ENCODE measurements at places on chromosomes 5 and 9.

DNA sequence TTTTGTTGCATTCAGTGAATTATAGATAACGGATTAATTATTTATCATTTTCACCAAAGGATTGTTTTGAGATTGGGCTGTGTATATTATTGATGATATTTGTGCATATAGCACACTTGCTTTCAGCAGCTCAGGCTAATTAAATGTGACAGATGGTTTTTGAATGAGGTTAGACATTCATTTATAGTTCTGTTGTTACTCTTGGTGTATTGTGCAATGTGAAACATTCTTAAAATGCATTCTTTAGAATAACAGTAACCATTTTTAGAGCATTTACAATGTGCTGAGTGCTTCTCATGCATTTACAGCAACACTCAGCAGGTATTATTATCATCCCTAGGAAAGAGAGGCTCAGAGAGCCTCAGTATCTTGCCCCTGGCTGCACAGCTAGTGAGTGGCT is 23.8 kb downstream of the NANS start:
- no peak for DNase-seq

- DNase-seq: no peak
These were observed 406.1 kb upstream of the GRAMD2B start for GRCh38 chr5:126017096-126017495.

- no peak for DNase-seq
These were observed 988.7 kb upstream of the ARRDC3 start for GRCh38 chr5:92371889-92372235.

DNA sequence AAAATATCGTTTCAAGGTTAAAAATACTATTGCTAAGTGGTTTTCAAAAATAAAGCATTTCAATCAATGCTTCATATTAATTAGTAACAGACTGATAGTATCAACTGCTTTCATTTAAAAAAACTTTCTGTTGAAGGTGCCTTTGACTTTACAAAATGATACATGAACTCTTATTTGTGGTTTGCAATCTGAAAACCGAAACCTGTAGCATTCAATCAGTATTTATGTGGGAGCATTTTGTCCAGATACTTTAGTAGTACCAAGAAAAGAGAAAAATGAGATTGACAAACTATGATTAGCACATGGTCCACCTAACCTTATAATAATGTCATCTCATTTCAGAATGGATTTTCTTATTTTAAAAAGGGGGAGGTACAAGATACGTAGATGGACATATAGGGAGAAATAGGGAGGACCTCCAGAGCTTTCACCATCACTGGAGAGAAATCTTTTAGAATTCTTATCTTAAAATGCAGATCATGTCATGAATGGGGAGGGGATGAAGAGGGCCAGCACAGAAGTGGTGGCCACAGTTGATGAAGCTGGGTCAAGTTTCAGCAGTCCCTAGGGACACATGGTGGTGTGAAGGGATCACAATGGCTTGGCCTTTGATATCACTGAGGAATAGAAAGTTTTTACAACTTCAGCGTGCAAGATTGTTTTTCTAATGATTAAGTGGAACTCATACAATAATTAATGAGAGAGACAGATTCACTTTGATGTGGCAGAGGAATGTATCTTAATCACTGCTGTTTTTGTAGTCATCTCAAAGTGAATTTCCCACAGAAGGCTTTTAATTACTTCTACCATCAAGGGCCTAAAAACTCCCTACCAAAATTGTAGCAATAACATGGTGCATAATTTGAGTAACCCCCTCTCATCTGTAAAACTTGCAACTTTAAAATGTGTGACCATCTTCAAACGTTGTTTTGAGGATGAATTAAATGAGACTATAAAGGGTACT is 322.3 kb upstream of the EDIL3 start:
- no peak for DNase-seq

GRCh38 chr9:18768951-18769622 is 263.9 kb downstream of the SAXO1 start:
- no peak for DNase-seq

- no peak for DNase-seq
These were observed 69.3 kb downstream of the HSD17B3 start for GRCh38 chr9:96232539-96233241.

DNA sequence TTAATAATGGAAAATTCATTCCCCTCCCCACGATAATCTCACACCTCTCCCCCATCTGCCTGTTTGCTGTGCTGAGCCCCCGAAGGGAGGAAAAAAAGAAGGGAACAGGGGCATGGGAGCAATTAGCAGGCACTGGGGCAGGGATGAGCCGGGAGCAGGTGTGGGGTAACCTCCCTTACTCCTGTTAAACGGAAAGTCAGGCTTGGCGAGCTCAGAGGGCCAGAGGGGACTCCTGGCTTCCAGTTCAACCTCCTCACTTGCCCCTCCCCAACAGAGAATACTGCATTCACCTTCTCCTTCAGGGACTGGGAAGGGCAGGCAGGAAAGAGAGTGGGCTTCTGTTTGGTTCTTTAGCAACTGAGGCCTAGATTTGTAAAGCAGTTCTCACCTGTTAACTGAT is 1.6 kb downstream of the AFAP1L1 start:
- no peak for DNase-seq

- DNase-seq: no peak
These were observed 292.4 kb upstream of the ACO1 start for GRCh38 chr9:32092031-32092430.

GRCh38 chr5:3032513-3032912 is 281.0 kb upstream of the IRX2 start:
- no peak for DNase-seq

DNA sequence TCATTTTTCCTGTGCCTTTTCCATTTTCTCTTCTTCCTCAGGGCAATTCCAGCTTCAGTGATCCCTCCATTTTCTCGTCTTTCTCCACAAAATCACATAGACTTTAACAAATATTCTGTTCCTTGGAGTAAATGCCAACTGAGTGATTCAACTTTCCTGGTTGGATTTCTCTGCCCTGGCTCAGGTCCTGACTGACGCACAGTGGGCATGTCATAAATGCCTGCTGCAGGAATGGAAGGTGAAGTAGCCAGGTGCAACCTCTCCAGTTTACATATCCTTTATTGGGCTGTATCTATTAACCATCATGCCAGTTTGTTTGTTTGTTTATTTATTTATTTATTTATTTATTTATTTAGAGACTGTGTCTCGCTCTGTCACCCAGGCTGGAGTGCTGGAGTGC is 95.1 kb downstream of the MEF2C start:
- no peak for DNase-seq

GRCh38 chr5:122262103-122262502 is 49.9 kb upstream of the SNCAIP start:
- no peak for DNase-seq

- DNase-seq: no peak
These were observed 114.2 kb upstream of the ITGA1 start for GRCh38 chr5:52673495-52673894.

GRCh38 chr9:76023715-76024195 is 133.3 kb downstream of the PCSK5 start:
- DNase-seq: no peak

DNA sequence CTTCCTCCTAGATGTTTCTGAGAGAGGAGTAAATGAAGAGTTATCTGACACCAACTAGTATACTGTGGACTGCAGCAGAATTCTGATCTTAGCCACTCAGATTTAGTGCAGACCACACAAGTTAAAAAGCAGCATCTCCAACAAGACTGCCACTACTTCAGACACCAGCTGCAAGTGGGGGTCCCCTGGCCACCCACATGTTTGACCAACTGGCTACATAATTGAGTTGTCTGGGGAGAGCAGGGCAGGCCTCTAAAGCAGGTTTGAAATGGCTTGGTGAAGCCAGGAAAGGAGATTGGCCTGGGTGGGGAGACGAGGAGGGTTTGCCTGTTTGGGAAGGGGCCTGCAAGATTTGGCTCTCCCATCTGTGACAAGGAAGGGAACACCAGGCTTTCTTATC is 40.5 kb upstream of the FAM81B start:
- no peak for DNase-seq

DNA sequence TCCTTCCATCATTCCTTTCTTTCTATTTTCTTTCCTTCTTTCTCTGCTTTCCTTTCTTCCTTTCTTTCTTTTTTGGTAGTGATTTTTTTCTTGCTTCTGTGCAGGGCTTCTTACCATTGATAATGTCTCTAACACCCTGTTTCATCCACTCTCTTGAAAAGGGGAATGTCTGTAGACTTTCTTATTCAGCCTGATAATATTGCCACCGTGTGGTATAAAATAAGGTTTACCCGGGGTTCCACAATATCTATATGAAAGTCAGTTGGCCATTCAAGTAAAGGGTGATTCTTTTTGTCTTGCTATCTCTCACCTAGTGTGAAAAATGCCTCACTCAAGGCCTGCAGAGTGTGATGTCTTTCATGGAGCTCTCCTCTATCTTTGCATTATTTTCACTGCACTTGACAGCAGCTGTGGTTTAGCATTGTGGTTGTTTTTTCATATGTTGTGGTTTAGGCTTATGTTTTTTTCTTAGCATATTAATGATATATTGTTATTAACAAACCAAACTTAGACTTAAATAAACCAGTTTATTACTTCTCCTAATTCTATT is 153.9 kb downstream of the CSNK1G3 start:
- no peak for DNase-seq

- no peak for DNase-seq
These were observed 11.1 kb downstream of the TRIM14 start for GRCh38 chr9:98107926-98108325.

DNA sequence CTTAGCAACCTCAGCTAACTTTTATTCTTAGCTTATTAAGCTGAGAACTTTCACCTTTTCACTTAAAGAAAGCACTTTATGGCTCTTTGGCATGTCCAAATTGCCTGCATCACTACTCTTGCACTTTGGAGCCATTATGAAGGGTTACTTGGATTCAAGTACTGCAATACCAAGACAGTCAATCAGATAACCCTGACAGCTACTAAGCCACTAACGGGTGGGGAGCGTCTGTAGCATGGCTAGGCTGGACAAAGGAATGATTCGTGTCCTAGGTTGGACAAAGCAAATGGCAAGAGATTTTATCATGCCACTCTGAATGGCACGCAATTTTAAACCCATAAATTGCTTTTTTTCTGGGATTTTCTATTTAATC is 39.6 kb downstream of the TRPM6 start:
- no peak for DNase-seq

GRCh38 chr5:6593148-6594016 is 39.5 kb downstream of the NSUN2 start:
- DNase-seq: no peak

Data from renal cortex interstitium (tissue), 15 donors.